Natural killer cell treated with Interleukin-12 subunit alpha and Interleukin-12 subunit beta and Interleukin-15 and Interleukin-18, amount 100 ng/mL, for 72 hours (primary cell): ENCODE measurements at places on chromosomes 2 and 18. TPM values are rescaled to one million over a fixed set of nuclear protein-coding genes. Genes with fewer than 3 reads are reported as not detected.

NEDD4L gene
- 16.5 TPM for total RNA-seq

DNA sequence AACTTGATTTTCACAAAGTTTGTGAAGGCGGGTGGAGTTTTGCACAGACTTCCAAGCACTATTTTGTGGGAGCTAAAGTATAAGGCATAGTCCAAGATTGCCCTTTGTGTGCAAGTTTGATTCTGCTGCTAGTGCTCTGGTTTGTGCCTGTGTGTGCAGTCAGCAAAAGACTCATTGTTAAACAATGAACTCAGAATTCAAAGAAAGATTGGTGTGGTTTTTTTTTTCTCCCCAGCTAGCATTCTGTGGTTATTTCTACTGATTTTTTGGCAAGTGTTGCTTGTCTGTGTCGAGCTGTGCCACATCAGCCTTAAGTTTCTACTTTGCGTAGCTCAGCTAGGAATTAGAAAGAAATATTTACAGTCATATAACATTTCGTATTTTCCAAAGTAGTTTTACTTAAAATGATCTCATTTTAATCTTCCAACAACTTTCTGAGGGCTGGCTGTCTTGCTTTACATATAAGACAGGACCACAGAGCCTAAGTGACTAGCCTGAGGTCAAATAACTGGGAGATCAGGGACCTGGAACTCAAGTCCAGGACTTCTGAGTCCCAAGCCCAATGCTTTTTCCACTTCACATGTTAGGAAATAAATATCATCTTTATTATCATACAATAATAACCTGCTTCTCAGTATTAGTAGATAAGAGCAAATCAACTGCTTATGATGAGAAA is 69.8 kb downstream of the BABAM2 start:
- DNase-seq = no peak

GRCh38 chr2:226747288-226747687 is 52.3 kb downstream of the IRS1 start:
- no peak for DNase-seq

DNA sequence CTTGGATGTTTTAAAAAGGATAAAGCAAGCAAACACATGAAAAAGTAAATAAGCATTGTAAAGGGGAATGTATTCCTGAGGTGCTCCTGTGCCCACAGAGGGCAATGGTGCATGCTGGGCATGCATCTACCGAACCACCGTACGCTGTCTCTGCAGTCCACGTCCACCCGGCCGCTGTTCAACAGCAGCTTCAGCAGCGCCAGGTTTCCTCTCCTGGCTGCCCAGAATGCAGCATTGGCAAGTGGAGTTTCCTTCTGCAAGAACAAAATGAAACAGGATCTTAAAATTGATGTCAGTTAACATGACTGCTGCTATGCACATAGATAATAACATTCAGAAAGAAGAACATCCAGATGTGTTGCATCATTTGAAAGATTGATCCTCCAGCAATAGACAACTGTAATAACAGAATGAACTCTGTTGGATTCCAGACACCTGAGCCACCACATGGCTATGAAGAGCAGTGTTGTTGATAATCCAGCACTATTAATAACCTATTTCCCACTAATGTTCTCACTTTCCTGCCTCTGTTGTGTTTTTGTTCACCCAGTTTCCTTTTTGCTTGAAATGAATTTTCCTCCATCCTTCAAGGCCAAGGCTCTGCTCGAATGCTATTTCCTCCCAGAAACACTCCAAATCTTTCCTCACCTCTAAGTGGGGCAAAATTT is 13.6 kb downstream of the ANKRD29 start:
- peak; percentile 13 for DNase-seq

DNA sequence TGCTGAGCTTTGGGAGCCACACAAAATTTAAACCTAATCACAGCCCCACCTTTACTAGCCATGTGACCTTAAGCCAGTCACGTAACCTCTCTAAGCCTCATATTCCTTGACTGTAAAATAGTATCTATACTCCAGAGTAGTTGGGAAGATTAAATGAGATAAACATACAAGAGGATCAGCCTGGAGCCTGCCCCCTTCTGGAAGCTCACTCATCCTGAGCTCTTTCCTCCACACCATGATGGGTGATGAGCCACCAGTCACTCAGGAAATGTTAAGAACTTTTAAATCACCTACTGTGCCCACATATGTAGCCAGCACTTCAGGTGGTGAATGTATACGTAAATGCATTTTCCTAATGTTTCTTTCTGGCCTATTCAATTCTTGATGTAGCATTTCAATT is 195.9 kb upstream of the DDX18 start:
- DNase-seq = no peak
